Sigmoid colon (tissue), 7 donors: ENCODE measurements at places on chromosomes 1 and 21. TPM values are rescaled to one million over a fixed set of nuclear protein-coding genes. Genes with fewer than 3 reads are reported as not detected.
A peak's percentile ranks its signal among the peaks of the same experiment; 100 is the strongest.

SKI gene
- 50.4 TPM for total RNA-seq

WNT9A gene
- total RNA-seq: 6.4 TPM

GBP7 gene
- not detected for total RNA-seq

GRCh38 chr21:21481239-21481638, 483.0 kb downstream of the NCAM2 start:
- no peak for DNase-seq

GRCh38 chr1:230858236-230858820, 10.0 kb downstream of the C1orf198 start:
- no peak for DNase-seq

GRCh38 chr21:39251326-39251725, 62.1 kb downstream of the BRWD1 start:
- no peak for DNase-seq

- no peak for DNase-seq
Measured at GRCh38 chr1:48552420-48552819, 80.4 kb upstream of the SPATA6 start.

- DNase-seq: no peak
Measured at GRCh38 chr1:222694927-222695326, 17.4 kb downstream of the AIDA start.

GRCh38 chr1:9822897-9823692, 670 bp downstream of the CLSTN1 start:
- DNase-seq: peak; percentile 70

- no peak for DNase-seq
Measured at GRCh38 chr1:208615371-208615770, 371.2 kb upstream of the PLXNA2 start.
